ENCODE measurements at places on chromosomes 1 and 21.

- DNase-seq: no peak
Measured at GRCh38 chr1:236581528-236581927, 22.8 kb downstream of the HEATR1 start.

- no peak for DNase-seq
Measured at GRCh38 chr1:88890131-88890530, 1.2 kb downstream of the GTF2B start.

GRCh38 chr1:92707292-92707691, 77.6 kb downstream of the EVI5 start:
- no peak for DNase-seq

- no peak for DNase-seq
Measured at GRCh38 chr1:222749927-222750326, 12.9 kb downstream of the FAM177B start.

DNA sequence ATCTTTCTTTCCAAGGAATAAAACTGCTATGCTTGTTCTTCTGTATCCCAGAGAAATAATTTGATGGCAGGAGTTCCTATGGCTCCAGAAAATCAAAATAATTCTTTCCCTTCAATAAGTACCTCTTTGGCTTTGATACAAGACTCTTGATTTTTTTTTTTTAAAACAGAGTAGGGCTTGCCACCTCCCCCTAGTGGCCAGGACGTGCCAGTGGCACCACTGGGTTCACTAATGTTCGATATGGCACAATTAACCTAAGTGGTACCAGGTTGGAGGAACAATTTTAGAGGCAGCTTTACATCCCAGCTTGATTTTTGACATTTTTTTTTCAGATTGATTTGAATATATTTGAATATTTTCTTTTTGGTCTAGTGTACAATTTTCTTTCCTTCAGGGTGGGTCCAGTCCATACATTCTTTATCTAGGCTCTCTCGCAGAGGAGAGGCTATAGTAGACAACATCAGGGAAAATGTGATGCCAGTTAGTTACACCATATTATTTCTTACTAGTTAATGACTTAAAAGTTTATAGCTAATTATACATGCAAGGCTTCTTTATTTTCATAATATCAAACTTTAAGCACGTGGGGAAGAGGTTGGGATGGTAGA, 330.9 kb downstream of the S1PR1 start:
- peak; percentile 54 for DNase-seq

GRCh38 chr21:33948096-33948950, 32.7 kb upstream of the ATP5PO start:
- DNase-seq: peak; percentile 75

DNA sequence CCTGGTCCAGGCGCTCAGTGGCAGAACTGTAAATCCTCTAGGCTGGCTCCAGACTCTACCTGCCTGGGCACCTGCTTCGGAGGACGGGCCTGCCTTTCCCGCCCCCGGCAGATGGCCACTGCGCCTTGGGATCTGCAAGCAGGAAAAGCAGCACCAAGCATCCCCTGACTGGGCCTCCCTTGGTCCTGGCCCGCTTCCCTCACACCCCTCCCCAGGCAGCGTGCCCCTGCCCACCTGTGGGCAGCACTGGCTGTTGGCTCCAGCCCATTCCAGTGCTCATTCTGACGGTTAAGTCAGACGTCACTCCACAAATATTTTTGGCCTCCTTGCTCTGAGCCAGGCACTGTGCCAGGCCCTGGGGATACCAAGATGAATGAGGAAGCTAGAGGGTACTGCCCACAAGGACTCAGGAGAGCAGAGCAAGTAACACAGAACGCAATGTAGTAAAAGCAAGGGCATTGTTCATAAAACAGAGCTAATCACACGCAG, 22.0 kb upstream of the BLACAT1 start:
- DNase-seq: no peak

DNA sequence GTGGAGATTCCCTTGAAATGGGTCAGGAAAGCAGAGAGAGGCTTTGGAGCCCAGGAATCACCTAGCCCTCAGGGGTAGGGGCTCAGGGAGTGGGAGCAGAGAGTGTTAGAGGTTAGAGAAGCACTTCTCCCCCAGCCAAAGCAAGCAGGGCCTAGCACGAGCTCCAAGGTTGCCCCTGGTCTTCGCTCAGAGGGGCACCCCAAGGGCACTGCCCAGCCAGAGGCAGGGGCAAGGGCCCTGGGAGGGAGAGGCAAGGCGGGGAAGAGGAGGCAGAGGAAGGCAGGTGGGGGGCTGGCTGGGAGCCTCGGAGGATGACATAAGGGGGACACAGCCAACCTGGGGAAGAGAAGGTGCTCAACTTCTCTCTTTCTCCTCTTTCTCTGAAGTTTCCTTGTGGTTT, 71.9 kb downstream of the CASZ1 start:
- DNase-seq: no peak

- DNase-seq: no peak
Measured at GRCh38 chr1:30085811-30086770, 637.3 kb downstream of the MATN1 start.

GRCh38 chr1:194568610-194569009, 1382.2 kb upstream of the B3GALT2 start:
- no peak for DNase-seq

- no peak for DNase-seq
Measured at GRCh38 chr1:47235241-47235681, 3.2 kb upstream of the TAL1 start.

- peak; percentile 12 for DNase-seq
Measured at GRCh38 chr1:150009604-150010392, 728 bp downstream of the OTUD7B start.

Data from CD8-positive, alpha-beta memory T cell (primary cell).